ENCODE measurements at places on chromosomes 2 and 18. TPM values are rescaled to one million over a fixed set of nuclear protein-coding genes. Genes with fewer than 3 reads are reported as not detected.

DNA sequence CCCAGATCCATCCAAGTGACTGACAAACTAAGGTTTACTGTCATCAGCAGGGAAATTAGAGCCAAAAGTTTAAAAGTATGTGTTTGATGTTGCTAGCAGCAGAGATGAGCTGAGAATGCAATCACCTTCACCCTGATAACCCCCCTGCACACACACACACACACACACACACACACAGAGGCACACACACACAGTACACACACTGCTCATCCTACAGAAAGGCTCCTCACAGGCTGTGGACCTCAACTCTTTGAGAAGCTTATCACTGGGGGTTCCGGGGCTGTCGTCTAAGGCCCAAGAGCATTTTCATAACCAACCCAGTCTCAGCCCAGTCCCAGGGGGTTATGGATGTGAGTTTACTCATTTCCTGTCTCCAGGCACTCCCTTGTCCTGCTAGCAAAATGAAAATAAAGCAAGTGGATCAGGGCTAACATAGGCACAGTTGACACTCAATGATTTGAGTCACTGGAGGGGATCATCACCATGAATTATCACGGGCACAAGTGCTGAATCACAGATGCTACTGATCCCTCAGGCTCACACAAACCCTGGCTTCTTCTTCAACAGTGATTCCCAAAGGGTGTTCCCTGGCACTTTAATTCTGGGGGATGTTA is 76.6 kb downstream of the ALK start:
- H3K4me3 ChIP-seq, result no peak overlapping the region
- H3K27me3 ChIP-seq, result peaks cover 99% of the 10 kb centered on the region
- no peaks in the 10 kb centered on the region for H3K36me3 ChIP-seq
- no peak for DNase-seq
- no peak overlapping the region for H3K27ac ChIP-seq
- no peaks in the 10 kb centered on the region for H3K4me1 ChIP-seq

DNA sequence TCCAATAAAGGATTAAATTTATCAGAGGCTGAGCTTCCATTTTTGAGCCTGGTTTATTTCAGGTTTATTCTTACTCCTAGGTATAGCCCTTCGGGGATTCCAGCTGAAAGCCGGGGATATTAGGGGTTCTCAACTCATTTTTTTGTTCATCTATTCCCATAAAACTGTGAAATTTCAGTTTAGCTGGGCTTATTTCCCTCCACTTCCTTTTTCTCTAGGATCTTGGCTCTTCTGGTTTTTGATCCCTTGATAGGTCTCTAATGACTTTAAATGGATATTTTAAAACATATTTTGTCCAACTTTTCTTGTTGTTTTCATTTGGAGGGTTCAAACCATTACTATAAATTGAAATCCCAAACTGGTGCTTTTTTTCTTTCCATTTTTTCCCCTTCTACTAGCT is 23.6 kb upstream of the ZNF512 start:
- no peaks in the 10 kb centered on the region for H3K36me3 ChIP-seq
- peaks cover 5% of the 10 kb centered on the region for H3K27me3 ChIP-seq

DNA sequence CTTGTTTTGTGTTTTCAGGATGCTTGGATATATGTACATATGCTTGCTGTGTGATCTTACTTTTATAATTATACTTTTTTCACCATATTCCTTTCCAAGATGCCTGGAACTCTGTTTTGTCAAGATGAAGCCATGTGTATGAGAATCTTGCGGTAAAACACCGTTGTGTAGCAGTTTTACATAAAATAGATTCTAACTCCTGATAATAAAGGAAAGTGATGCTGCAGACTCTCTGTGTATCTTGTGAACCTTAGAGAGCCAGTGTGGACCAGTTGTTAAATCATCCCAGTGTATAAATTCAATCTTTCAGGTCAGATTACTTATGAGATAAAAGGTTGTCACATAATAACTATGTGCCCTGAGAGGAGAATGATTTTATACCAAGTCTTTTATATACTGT is 12.5 kb upstream of the ITGA4 start:
- H3K27ac ChIP-seq, result no peak overlapping the region
- H3K4me1 ChIP-seq, result no peaks in the 10 kb centered on the region
- DNase-seq, result no peak
- H3K36me3 ChIP-seq, result no peaks in the 10 kb centered on the region
- H3K27me3 ChIP-seq, result no peaks in the 10 kb centered on the region
- no peak overlapping the region for H3K4me3 ChIP-seq

The PROKR1 gene
- not detected for total RNA-seq

DNA sequence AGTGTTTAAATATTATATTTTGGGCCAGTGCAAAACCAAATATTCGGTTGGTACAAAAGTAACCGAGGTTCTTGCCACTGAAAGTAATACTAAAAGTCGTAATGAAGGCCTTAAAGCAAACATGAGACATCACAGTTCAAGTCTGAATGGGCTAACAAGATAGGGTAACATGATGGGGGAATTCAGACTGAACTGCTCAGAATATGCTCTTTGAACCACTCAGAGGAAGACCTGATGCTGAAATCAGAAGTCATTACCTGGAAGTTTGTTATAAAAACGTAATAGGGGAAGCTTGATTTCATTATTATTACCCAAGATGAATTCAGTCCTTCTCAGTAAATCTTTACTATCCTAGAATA is 26.6 kb downstream of the CDKL4 start:
- no peaks in the 10 kb centered on the region for H3K4me1 ChIP-seq
- H3K4me3 ChIP-seq, result no peak overlapping the region
- H3K27ac ChIP-seq, result no peak overlapping the region
- H3K36me3 ChIP-seq, result no peaks in the 10 kb centered on the region
- H3K27me3 ChIP-seq, result no peaks in the 10 kb centered on the region
- DNase-seq, result no peak

GRCh38 chr2:64193491-64193890 is 49.3 kb upstream of the PELI1 start:
- DNase-seq, result no peak
- no peaks in the 10 kb centered on the region for H3K27me3 ChIP-seq

- H3K4me1 ChIP-seq, result no peaks in the 10 kb centered on the region
- no peak overlapping the region for H3K27ac ChIP-seq
- no peak for DNase-seq
- H3K36me3 ChIP-seq, result no peaks in the 10 kb centered on the region
- H3K27me3 ChIP-seq, result no peaks in the 10 kb centered on the region
- no peak overlapping the region for H3K4me3 ChIP-seq
These were observed 4.4 kb upstream of the SAG start for GRCh38 chr2:233303252-233303651.

DNA sequence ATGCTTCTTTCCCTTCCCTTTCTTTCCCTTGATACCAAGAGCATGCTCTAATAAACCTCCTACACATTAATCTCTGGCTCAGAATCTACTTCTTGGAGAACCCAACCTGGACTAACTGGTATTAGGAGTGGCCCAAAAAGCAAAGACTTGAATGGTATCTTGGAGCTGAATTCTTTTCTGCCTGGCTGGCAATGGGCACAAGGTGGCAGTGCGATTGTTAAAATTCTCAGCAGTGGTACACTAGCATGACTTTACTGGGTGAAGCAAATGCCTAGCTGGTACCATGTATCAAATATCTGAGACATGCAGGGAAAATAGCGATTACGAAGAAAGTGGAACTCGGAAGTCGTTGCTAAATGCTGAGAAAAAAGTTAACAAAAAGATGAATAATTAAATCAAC is 376.1 kb downstream of the XIRP2 start:
- no peaks in the 10 kb centered on the region for H3K4me1 ChIP-seq
- H3K27me3 ChIP-seq, result no peaks in the 10 kb centered on the region
- H3K4me3 ChIP-seq, result no peak overlapping the region

DNA sequence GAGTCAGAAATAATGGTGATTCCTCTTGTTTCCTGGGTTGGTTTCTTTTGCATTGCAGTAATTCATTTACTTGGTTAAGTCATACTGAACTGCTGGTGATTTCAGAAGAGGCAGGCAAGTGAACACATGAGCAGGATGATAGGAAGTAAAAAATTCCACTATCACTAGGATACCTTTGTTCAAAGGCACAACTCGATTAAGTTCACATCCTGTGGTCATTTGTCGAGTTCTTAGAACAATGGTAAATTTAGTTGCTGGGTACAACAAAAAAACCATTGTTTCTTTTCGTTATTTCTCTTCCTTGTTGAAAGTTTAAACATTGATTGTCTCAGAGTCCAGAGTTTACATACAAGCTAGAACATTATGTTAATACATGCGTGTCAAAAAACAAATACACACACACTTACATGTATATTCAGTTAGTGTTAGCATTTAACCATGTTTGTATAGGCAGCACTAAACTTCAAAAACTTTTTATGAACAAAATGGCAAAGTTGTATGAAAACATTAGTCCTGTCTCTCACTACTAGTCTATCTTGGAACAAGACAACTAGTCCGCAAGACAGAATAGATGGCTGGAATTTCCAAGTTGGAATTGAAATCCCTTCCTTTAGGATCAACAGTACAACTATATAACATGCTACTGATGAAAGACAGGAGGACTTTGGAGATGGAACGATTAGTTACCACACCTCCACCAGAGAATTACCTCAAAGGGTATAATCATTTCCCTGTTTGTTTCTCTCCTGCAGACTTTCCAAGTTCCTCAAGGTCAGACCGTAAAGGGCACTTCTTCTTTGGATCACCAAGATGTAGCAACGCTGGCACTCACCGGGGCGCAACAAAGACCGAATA is 26.2 kb downstream of the STK39 start:
- no peaks in the 10 kb centered on the region for H3K27me3 ChIP-seq
- DNase-seq, result no peak
- H3K4me3 ChIP-seq, result peak overlapping the region; percentile 62
- peaks cover 56% of the 10 kb centered on the region for H3K36me3 ChIP-seq
- peaks cover 79% of the 10 kb centered on the region for H3K4me1 ChIP-seq

The IRS1 gene
- 34.4 TPM for total RNA-seq

The BIRC6 gene
- 84.2 TPM for total RNA-seq

The KIAA2012 gene
- 0.17 TPM for total RNA-seq
